ENCODE measurements at places on chromosomes 7 and 10.
A peak's percentile ranks its signal among the peaks of the same experiment; 100 is the strongest.

GRCh38 chr10:44051584-44052385, 333.1 kb downstream of the CXCL12 start:
- no peak for DNase-seq

- no peak for DNase-seq
These were observed 72.0 kb upstream of the ZMIZ1 start for GRCh38 chr10:78996792-78997129.

GRCh38 chr7:24665564-24666294, 91.5 kb downstream of the GSDME start:
- no peak for DNase-seq

GRCh38 chr10:111511751-111512150, 434.9 kb downstream of the ADRA2A start:
- no peak for DNase-seq

GRCh38 chr7:142481548-142481947, 223.7 kb upstream of the PRSS58 start:
- no peak for DNase-seq

DNA sequence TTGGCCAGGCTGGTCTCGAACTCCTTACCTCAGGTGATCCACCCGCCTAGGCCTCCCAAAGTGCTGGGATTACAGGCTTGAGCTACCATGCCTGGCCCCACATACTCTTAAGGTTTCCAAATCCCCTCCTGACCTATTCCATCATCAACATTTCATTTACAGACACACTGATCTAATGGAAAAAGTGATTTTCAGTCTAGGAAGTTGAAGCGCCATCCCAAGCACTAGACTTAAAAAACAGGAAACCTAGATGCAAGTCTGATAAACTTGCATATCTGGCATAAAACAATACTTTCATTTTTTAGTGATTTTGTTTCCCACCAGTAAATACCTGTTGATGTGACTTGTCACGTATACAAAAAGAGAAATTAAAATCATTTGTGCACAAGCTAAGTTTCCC, 44.0 kb downstream of the DNMBP start:
- DNase-seq: no peak

DNA sequence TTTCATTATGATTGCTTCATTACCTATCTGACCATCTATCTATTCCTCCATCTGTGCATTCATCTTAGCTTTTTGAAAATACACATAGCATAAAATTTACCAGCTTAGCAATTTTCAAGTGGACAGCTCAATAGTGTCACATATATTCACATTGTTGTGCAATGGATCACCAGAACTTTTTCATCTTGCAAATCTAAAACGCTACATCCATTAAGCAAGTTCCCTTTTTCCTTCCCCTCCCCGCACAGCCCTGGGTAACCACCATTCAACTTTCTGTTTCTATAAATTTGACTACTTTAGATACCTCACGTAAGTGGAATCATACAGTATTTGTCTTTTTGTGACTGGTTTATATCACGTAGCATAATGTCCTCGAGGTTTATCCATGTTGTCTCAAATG, 78.0 kb upstream of the ADRB1 start:
- DNase-seq: no peak

- no peak for DNase-seq
These were observed 51.2 kb downstream of the ARL4A start for GRCh38 chr7:12738665-12739064.

GRCh38 chr7:99772565-99772964, 11.4 kb downstream of the CYP3A4 start:
- DNase-seq: no peak

GRCh38 chr7:155993420-155994278, 181.4 kb upstream of the SHH start:
- peak; percentile 83 for DNase-seq

DNA sequence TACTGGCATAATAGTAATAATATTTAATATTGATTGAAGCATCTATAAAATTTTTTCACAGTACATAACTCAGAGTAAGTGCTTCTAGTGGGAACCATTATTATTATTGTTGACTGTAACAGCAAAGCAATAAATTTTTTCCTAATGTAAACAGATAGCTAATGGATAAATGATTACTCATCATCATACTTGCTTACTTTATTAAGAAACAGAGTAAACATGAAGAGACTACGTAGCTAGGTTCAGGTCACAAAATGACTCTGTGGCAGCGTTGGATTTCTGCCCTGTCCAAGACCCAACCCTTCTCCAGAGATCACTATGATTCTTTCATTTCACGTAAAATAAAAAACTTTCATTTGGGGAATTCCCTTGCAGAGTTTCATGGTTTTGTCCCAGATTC, 8.3 kb upstream of the ABCB5 start:
- no peak for DNase-seq

DNA sequence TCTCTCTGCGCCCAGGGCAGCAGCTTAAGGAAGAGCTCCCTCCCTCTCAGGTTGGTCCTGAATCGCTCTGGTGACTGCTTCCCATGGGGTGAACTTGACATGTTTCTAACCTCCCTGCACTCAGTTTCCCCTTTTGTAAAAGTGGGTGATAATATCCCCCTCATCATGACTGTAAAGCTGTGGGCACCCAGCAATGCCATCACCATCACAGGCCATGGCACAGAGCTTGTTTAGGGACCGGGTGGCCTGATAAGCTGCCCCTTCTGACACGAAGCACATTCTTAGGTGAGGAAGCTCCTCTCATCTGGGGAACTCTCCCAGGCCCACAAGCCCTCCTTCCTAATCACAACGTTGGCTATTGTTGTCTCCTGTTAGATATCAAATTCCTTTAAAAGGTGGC, 972.8 kb upstream of the ZNF722 start:
- DNase-seq: peak; percentile 62

DNA sequence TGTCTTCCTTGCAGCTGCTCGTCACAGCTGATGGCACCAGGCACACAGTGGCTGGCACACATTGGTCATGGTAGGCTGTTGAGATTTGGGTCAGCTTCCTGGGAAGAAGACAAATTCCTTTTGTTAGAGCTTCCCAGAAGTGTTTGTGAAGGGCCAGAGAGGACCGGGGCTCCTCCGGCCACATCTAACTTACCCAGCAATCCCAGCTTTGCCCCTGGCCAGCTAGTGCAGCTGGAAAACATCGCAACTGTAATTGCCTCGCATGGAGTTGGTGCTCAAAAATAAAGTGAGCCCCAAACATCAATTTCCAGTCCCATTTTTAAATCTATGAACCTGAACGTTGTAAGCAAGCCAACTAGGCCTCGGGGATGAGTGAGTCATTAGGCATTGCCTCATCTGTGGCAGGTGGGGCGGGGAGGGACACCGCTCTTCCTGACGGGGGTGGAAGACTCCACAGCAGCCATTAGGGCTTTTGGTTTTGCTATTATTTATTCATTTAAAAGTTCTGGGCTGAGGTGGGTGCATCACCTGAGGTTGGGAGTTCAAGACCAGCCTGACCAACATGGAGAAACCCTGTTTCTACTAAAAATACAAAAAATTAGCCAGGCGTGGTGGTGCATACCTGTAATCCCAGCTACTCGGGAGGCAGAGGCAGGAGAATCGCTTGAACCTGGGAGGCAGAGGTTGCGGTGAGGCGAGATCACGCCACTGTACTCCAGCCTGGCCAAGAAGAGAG, 12.4 kb downstream of the CPA5 start:
- DNase-seq: peak; percentile 82

GRCh38 chr10:12051241-12051640, 8.6 kb upstream of the UPF2 start:
- DNase-seq: no peak

GRCh38 chr7:150986099-150986512, 4.7 kb upstream of the NOS3 start:
- DNase-seq: no peak

DNA sequence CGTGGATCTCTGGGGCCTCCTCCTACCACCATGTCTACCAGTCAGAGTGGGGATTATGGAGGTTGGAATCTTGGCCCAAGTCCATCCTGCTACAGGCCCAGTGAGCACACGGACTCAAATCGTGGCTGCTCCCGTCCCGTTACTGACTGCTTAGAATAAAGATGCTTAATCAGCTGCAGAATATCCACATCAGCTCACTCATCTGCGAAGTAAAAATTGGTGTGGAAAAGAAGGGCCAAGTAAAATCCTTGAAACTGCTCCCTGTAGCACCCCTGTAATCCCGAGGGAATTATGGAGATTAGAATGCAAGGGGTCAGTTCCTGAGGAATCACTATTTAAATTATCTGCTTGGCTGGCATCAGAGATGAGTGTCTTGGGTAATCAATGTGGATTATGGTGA, 13.0 kb upstream of the HTR5A start:
- no peak for DNase-seq

GRCh38 chr10:75974080-75974479, 542.7 kb downstream of the LRMDA start:
- no peak for DNase-seq

DNA sequence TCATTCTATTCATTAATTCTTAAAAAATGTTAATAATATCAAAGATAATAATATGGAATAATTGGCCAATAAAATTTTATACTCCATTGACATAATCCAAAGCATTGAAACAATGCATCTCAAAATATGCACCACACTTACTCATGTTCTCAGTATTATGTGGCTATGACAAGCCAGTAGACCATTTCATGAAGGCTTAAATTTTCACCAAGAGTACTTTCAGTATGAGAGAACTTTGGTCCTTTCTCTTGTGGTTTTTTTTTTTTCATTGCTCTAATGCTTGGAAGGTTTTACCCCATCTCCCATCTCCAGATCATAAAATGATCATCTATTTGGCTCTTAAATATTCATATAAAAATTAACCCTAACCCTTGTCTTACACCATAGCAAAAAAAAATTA, 45.5 kb upstream of the TMEM140 start:
- no peak for DNase-seq

- DNase-seq: no peak
These were observed 108.7 kb upstream of the PPIF start for GRCh38 chr10:79238606-79239005.

DNA sequence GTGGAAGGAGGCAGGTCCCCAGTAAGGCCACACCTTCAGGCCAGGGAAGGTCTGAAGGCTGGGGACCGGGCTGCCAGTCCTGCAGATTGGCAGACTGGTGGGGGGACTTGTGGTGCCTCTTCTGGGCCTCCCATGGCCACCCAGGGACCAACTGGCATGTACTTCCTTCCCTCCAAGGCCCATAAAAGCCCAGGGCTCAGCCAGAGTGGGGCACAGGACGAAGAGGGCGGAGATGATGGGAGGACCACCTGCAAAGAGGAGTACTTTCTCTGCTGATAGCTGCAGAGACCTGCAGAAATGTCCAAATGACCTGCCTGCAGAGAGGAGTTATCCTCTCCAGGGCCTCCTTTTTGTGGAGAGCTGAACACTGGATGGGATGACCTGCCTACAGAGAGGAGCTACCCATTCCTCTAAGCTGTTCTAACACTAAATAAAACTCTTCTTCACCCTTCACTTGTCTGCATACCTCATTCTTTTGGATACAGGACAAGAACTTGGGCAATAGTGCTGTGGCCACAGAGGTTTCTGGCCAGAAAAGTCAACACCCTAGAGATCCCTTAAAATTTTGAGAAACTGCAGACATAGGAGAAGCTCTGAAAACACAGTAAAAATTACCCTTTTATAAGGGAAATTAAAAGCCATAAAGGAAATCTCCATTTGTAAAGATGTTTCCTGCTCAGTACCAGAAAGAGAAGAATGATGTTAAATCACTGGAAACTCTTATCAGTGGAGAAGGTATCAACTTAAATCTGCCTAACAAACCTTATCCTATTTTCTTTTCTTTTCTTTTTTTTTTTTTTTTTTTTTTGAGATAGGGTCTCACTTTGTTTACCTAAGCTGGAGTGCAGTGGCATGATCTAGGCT, 20.7 kb upstream of the PRF1 start:
- no peak for DNase-seq

- DNase-seq: no peak
These were observed 227.8 kb upstream of the GRB10 start for GRCh38 chr7:51010534-51010933.

DNA sequence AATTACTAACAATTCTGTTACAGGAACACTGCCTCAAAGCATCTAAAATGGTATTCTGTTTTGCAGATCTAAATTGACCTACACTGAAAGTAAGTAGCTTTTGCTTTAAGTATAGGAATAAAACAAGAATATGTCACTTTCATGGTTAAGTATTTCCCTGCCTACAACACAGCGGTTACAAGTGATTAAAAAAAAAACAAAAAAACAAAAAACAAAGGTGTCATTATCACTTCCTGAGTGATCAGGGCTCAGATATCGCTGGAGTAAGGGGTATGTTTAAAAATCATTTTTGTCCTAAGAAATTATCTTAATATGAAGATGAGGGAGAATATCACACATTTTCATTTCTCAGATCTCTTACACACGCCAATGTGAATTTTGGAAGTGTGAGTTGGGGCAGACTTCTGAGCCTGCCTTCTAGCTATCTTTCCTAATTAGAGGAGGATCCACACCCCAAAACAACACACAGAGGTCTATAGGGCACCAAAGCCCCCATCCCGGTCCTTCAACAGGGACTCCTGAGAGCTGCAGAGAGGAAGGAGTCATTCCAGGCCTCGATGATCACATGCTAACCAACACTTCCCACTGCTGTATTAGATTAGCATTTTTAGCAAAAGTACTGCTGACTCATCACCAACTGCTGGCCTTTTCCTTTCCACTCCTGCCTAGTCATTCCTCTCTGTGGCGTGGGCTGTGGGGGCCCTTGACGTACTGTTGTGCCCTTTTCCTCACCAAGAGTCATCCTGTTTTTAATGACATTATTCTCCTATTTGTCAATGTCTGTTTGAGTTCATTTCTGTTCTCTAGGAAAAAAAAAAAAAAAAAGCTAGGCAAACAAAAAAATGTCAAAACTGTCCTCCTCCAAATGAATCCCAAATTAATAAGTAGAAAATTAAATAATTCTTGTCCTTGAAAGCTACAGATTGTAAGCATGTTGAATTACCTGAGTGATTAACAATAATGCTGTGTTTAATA, 31.2 kb downstream of the PRTFDC1 start:
- DNase-seq: no peak

DNA sequence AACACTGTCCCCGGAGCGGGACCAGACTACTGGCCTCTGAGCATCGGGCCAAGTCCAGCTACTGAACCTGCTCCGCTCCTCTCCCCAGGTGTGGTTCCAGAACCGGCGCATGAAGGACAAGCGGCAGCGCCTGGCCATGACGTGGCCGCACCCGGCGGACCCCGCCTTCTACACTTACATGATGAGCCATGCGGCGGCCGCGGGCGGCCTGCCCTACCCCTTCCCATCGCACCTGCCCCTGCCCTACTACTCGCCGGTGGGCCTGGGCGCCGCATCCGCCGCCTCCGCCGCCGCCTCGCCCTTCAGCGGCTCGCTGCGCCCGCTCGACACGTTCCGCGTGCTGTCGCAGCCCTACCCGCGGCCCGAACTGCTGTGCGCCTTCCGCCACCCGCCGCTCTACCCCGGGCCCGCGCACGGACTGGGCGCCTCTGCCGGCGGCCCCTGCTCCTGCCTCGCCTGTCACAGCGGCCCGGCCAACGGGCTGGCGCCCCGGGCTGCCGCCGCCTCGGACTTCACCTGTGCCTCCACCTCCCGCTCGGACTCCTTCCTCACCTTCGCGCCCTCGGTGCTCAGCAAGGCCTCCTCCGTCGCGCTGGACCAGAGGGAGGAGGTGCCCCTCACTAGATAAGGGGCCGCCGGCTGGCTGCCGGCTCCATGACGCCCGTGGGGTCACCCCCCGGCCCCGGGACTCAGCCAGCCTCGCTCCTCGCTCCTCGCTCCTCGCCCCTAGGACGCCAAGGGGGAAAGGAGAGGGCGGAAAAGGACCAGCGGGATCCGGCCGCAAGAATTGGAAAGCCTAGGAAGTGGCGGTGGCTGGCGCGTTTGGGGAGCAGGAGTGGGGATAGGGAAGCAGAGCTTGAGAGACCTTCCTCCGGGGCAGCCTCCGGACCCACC, 3.4 kb downstream of the EVX1 start:
- DNase-seq: no peak

- DNase-seq: no peak
These were observed 18.1 kb downstream of the RAB11FIP2 start for GRCh38 chr10:118028619-118029018.

- DNase-seq: no peak
These were observed 183.7 kb downstream of the SORCS1 start for GRCh38 chr10:106980495-106981451.

All from mesenteric fat pad (tissue), 1 donor.